Left kidney (tissue), 8 donors: ENCODE measurements at places on chromosomes 11 and 22. TPM values are rescaled to one million over a fixed set of nuclear protein-coding genes. Genes with fewer than 3 reads are reported as not detected.

- DNase-seq, result peak; percentile 50
Measured at GRCh38 chr22:37259540-37260029, 15.5 kb upstream of the RAC2 start.

DNA sequence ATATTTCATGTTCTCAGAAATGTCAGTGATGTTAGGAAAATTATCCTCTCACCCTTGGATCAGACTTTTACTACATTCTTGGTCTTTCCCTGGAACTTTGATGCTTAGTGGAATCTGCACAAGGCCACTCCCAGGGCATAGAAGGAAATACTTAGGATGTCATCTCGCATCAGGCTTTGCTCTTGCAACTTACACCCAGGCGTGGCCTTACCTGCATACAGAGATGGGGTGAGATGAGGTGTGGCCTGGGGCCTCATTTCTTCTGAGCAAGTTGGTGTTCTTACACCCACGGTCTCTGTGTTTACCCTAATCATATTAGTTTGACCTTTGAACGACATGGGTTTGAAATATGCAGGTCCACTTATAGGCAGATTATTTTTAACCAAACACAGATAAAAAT is 19.0 kb upstream of the OR52K2 start:
- no peak for DNase-seq

GRAP2 gene
- polyA plus RNA-seq, result 0.57 TPM

AMPD3 gene
- polyA plus RNA-seq, result 6.5 TPM

- DNase-seq, result no peak
Measured at GRCh38 chr11:31818425-31818755, 7.3 kb upstream of the PAX6 start.

- DNase-seq, result no peak
Measured at GRCh38 chr11:34161812-34162492, 56.5 kb downstream of the NAT10 start.

DNA sequence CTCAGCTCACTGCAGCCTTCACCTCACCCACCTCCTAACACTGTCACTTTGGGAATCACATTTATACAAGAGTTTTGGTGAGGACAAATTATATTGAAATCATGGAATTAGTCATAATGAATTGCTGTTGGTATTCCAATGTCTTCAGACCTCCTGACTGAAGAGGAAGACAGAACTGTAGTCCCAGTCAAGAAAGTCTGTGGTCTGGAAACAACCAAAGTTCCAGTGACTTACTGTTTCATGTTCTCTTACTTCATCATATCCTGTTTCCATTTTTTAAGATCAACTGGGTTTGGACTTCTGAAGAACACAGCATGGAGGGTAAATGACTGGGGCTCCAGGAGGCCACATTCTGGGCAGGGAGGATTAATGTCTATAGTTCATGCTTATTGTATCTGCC is 43.0 kb upstream of the HIPK3 start:
- DNase-seq, result no peak

- DNase-seq, result no peak
Measured at GRCh38 chr11:105937331-105937730, 84.7 kb downstream of the MSANTD4 start.

- DNase-seq, result no peak
Measured at GRCh38 chr22:20805972-20806471, 32.1 kb downstream of the SERPIND1 start.

GRCh38 chr11:6489306-6489705 is 7.8 kb upstream of the DNHD1 start:
- DNase-seq, result no peak

GRCh38 chr11:2885017-2885677 is 428 bp downstream of the CDKN1C start:
- DNase-seq, result no peak

DNA sequence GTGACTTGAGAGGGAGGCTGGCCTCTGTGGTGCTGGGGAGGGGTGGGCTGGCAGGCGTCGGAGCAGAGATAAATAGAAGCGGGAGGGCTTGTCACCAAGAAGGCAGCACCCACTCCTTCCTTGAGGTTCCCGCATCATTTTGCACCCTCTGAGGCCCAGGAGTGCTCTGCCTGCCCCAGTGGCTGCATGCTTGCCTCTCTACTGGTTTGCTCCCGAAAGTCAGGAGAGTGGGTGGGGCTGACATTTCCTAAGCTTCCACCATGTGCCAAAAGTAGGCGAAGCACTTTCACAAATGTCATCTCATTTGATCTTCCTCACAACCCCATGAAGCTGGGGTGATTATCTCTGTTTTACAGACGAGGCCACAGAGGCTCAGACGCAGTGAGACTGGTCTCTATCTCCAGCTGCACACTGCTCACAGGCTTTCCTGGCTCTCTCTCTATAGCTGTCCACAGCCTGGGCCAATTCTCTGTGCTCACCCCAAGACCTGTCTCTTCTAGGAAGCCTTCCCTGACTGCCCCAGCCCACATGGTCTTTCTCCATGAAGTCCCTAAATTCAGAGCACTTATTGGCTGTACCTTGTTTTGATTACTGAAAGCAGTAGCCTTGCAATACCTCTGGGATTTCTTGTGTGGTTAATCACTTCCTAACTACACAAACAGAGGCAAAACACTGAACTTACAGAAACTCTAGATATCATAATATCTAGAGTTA is 2.6 kb upstream of the UCP3 start:
- DNase-seq, result no peak

SCO2 gene
- polyA plus RNA-seq, result 1.5 TPM

DNA sequence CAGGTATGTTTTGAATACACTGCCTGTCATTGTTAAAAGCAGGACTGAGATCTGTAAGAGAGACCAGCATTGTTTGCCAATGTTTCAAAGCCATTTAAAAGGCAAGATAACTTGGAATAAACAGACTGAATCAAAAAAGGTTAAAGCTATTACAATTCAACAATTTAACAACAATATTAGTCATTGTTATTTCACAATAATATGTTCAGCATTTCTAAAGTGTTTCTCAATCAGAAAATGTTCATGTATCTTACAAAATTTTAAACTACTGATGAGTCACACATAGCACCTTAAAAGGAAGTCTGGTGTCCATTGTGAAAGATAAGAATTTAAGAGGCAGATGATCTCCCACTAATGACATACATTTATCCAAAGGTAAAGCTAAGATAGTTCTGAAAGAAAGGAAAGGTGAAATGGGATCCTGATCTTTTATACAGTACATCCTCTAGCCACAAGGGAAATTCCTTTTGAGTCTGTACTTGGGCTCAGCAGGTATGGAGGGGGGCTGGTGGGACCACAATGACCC is 79.7 kb downstream of the MAML2 start:
- no peak for DNase-seq

DNA sequence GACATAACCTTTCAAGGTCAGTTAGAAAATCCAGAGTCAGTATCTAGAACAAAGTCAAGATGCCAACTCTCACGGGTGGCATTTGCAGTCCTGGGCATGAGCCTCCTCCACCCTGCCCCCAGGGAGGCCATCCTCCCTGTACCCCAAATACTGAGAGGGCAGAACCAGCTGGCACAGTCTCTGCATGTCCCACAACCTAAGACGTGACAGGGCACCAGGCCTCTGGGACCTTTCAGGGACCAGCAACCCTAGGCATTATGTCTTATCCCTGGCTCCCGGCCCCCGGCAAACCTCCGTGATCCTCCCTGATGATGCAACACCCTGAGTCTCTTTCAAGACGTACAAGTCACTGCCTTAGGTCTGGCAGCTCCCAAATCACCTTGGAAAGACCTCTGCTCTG is 2.0 kb downstream of the MB start:
- DNase-seq, result no peak
